ENCODE measurements at places on chromosomes 5 and 9.

DNA sequence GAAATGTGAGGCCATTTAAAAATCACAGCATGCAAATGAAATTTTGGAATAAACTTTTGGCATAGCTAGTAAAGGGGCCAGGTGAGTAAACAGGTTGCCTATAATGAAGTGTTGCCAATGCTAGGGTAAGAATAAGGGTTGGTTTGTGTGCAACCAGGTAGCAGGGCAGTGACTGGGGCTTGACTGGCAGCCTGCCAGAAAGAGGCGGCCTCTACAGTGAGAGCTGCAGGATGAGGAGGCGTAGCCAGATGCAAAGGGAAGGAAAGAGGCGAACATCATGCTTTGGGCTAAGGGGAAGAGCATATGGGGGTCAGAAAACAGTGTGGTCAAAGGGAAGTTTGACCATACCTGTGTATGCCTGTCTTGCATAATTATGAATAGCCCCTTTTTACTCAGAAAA is 70.6 kb downstream of the MAST4 start:
- DNase-seq, result no peak

DNA sequence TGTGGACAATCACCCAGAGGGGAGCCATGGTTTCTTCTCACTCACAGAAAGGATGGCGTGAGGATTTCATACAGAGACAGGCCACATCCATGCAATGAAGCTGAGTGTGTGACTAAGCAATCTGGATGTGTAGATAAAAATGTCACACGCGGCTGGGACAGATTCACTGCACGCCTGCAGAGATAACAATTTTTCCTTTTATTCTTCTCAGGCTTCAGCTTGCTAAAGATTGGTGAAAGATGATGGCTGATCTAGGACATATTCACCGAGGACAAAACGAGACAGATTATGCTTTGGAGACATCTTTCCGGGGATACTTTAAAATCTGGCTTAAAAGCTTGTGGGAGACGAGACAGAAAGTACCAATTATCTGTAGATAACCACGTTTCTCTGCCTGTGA is 313.9 kb upstream of the TRPC7 start:
- DNase-seq, result no peak

DNA sequence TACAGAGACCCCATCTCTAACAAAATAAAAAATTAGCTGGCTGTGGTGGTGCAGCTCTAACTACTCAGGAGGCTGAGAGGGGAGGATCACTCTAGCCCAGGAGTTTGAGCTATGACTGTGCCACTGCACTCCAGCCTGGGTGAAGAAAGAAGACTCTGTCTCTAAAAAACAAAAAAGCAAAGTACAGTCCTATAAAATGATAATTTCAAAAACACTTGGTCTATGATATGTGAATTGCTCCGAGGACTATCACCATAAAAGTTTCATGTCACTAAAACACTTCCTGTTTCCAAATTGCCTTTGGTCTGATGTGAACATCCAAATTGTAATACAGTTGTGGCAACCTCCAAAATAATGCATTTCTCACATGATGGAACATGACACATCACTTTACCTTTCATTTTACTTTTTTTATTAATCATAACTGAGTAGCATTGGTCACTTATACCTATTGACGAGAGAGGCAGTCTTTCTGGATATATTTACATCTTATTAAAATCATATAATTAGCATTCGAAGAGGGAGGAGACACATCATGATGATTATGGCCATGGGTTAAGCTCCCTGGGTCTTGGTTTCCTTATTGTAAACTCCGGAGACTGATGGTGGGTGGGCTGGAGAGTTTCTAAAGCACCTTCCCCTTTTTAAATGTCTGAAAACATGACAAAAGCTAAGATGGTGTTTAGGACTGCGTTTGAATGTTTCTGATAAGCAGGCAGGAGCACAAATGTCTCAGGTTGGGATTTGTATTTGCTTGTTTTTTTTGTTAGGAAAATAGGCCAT is 25.8 kb upstream of the CD180 start:
- DNase-seq, result no peak

DNA sequence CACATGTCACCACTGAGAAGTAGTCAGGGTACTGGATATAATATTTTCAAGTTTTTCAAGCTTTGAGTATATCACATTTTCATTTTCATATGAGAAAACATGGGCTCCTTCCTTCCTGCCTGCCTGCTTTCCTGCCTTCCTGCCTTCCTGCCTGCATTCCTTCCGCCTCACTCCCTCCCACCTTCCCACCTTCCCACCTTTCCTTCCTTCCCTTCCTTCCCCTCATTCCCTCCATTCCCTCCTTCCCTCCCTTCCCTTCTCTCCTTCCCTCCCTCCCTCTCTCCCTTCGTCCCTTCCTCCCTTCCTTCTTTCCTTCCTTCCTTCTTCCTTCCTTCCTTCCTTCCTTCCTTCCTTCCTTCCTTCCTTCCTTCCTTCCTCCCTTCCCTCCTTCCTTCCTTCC is 175.3 kb downstream of the HMHB1 start:
- no peak for DNase-seq

DNA sequence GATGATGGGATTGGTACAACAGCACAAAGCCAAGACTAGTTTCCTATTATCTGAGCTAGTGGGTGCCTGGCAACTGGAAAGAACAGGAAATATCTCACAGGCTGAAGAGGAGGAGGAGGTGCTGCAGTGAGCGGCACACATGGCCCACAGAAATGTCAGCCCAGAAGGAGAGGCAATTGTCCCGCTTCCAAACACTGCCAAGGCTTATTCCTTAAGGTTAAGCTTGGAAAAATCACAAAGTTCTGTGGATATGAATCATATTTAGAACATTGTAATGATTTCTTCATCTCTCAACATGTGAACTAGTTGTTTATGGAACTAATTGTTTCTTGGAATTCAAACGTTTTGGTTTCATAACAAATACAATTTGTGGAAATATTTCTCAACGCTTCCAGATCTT is 1019.5 kb upstream of the SEMA6A start:
- no peak for DNase-seq

- DNase-seq, result no peak
Observed at GRCh38 chr5:17054911-17055310, 118.8 kb upstream of the MYO10 start.

DNA sequence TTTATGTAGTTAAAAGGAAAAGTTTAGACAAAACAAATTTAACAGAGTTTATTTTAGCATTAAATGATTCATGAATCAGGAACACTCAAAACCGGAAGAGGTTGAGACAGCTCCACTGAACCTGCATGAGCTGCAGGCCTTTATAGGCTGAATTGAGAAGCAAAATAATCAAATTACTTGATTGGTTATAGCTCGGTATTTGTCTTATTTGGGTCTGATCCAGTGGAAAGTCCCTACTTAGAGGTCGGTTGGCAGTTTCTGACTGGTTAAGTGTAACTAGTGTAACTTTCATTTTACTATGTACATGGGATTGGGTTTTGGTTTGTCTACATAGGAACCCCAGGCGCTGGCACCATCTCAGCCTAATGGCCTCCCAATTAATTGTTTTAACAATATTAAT is 74.1 kb upstream of the PIK3R1 start:
- peak; percentile 59 for DNase-seq

DNA sequence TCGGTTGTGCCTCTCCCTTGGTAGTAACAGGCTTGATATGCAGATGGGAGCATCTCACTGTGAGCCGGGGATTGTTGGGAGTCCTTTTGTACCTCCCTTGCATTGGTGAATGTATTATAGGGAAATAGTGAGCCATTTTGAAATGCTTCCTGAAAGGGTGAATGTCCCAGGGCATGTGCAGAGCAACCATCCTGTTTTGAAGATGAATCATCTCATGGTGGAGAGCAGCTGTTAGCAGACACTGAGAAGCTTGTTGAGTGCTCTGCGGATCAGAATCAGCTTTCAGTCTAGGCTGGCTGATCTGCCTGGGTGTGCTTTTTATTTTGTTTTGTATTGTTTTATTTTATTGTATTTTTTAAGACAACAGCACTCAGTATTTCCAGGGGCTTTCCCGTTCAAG is 29.7 kb downstream of the SLC36A1 start:
- peak; percentile 13 for DNase-seq

GRCh38 chr9:16985559-16986348 is 115.3 kb upstream of the BNC2 start:
- peak; percentile 59 for DNase-seq

- DNase-seq, result peak; percentile 95
Observed at GRCh38 chr5:56183506-56183905, 49.6 kb downstream of the ANKRD55 start.

- DNase-seq, result peak; percentile 62
Observed at GRCh38 chr9:132288361-132288760, 66.4 kb downstream of the SETX start.

- DNase-seq, result no peak
Observed at GRCh38 chr5:181186986-181187499, 18.0 kb downstream of the TRIM7 start.

DNA sequence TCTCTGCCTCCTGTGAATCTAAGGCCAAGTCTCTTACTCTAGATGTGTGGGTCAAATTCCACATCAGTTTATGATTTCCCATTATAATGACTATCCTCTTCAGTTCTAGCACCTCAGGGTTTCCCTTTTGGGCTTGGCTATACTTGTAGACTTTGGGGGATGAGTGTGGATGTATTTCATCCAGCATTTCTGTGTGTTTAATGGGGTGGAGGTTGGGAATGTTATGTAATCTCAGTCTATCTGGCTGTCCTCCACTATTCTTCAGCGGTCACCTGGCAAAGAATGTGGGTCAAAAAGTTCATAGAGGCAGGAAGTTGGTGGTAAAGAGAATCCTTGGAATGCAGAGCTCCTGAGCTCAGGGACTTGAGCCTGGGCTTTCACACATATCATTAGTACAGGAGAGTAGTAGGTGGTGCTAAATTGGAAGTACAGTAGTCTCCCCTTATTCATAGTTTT is 64.9 kb downstream of the CFAP95 start:
- DNase-seq, result no peak

DNA sequence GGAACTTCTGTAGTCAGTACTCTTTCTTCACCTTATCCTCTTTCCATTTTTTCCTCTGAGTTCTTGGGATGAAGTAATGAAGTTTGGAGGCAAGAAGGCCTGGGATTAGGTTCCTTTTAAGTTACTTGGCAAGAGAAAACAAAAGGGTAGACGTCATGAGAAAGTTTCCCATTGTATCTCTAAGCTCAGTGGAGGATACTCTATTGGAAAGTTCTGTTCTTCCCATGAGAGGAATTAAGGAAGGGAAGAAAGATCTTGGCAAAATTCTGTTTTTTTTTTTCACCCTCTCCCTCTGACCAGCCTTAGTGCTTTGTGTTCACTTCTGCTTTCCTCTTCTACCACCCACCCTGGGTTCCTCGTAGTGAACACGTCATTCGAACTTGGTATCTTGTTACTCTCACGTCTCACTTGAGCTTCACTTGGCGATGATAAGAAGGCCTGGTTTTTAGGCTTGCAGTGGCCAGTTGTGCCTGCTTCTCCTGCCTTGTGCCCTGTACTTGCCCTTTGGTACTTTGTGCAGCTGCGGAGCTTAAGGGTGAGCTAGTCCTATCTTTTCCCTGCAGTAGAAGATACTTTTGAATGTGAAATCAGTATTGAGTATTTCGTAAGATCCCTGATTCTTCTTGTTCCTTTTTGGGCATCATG is 67.0 kb downstream of the ARHGAP26 start:
- DNase-seq, result no peak

DNA sequence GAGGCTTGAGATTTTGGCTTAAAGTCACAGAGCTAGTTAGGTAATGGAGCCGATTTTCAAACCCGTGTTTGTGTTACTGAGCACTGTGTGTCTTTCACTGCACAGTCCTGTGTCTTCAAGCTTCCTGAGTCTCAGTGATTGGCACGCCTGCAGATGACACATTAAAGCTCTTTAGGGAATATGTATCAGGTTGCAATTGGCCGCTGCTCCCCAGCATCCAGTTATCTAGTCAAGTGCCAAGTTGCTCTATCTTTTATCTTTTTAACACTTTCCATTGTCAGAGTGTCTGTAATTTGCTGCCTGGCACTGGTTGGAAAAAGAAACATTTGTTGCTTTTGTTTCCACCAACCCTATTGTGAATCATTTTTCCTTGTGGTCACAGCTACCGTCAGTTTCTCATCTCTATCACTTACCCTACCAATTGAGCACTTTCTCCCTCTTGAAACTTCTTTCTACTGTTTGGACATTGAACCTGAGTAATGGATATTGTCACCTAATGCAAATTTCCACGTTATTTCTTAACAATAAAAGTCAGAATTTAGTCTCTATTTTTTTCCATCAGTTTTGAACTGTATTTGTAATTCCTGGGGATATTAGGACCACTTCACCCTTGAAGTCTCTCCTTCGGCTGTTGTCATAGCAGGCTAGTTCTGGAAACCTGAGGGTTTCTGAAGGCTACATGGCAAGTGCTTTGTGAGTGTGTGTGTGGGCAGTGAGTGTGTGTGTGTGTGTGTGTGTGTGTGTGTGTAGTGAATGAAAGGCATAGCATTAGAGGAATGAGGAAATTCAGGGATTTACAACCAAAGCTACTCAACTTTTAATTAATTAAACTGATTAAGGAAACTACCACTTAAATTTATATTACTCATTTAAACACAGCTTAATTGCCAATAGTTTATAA is 274.3 kb downstream of the ISL1 start:
- DNase-seq, result no peak

DNA sequence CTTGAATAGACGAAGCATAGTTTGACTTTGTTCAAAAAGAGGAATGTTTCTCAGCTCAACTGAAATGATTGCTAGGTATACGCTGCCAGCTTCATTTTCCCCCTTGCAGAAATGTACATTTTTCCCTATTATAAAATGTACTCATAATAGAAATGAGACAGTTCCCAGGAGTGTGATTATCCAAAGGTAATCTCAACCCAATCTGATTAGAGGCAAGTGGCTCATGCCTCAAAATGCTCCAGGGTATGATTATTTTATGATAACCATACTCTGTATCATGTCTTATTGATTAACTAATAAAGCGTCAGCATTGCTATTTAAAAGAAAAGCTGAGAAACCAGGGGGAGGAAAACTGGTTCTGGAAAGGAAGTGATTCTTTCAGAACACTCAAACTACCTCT is 54.9 kb upstream of the SMIM15 start:
- DNase-seq, result no peak

- no peak for DNase-seq
Observed at GRCh38 chr9:68492806-68493205, 47.9 kb downstream of the TMEM252 start.

GRCh38 chr5:69295088-69295754 is 37.4 kb downstream of the CCDC125 start:
- peak; percentile 50 for DNase-seq

GRCh38 chr5:18882154-18882553 is 1105.8 kb downstream of the CDH18 start:
- DNase-seq, result no peak

GRCh38 chr5:157930710-157931109 is 71.8 kb upstream of the CLINT1 start:
- no peak for DNase-seq

DNA sequence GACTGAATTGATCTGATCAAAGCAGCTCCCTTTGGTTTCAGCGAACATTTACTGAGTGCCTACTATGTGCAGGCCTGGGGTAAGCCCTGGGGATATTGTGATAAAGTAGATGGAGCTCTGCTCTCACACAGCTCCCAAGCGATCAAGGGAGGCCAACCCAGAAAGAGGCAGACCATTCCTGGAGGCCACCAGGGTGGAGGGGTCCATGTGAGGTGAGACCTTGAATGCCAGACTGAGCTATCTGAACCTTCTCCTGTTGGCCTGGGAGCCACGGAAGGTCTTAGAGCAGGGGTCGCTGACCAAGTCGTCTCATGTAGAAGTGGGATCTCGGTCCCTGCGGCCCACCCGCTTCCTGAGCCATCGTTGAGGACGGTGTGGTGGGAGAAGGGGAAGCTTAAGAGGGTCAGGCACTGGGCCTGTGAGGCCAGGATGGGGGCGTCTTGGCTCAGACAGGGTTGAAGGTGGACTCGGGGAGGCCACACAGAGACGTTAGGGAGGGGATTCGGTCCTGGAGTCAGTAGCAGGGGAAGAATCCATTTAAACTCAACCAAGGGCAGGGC is 62.2 kb upstream of the IL17B start:
- no peak for DNase-seq

Measured in HFFc6 (cell line).